Activated CD4-positive, alpha-beta T cell treated with anti-CD3 and anti-CD28 coated beads, Interleukin-2, Interleukin-4, amounts not matched to agents 100 ng/mL and 50 ng/mL, durations not matched to agents 16 hours and 8 hours (primary cell): ENCODE measurements at places on chromosomes 3 and 15.

- DNase-seq: no peak
These were observed 116.9 kb downstream of the DCLK3 start for GRCh38 chr3:36647423-36647853.

DNA sequence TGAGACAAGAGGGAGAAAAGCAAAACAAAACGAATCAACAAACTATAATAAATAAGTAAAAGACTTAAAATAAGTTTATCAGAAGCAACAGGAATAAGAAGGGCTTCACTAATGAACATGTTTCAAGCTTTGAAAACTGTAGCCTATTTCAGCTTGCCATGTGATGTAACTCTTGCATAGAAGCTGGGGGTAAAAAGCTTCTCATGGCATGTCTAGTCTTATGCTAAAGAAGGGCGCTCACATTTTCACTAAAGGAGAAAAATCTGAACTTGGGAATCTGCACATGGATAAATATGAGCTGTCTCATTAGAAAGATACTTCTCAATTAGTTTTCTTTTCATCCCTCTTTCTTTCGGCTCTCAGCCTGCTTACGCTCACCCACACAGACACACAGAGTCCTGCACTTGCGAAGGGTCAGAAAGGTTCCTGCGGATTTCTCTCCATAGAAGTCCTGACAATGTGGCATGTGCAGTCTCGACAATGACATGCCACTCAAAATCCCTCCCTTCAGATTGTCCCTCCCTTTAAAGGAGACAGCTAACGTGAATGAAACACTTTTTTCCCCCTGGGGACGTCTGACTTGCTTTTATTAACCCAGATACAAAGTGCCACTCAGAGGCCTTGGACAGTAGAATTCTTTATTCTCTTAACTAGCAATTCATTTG lies 568.9 kb upstream of the NR2F2 start:
- DNase-seq: no peak

GRCh38 chr3:151379083-151379734 lies 5.3 kb downstream of the P2RY12 start:
- DNase-seq: peak; percentile 4

DNA sequence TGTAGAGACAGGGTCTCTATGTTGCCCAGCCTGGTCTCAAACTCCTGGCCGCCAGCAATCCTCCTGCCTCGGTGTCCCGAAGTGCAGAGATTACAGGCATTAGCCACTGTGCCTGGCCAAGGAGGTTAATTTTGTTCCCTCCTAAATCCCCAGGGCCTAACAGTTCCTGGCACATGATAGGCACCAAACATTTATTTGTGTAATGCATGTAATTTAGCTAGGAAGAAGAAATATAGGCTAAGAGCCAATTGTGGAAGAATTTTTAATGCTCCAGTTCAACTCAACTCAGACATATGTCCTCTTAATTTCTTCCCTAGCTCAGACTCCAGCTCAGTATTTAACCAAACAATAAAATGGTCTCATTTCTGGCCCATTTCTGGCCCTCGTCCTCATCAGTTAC lies 7.7 kb upstream of the ZNF592 start:
- no peak for DNase-seq

DNA sequence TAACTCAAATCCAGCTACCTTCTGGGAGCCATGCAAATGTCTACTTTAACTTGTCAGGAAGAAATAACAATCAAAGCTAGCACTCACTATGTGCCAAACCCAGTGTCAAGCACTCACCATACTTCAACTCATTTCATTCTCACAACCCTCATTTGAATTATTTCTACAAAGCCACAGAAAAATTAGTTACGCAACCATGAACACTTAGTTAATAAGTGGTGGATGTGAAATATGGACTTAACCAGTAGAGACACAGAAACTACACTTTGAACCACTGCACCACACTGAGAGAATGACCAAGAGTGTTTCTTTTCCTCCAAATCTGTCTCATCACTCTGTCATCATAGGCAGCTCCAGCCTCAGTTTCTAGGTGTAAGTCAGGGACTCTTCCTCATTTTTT lies 91.0 kb upstream of the MBNL1 start:
- no peak for DNase-seq

DNA sequence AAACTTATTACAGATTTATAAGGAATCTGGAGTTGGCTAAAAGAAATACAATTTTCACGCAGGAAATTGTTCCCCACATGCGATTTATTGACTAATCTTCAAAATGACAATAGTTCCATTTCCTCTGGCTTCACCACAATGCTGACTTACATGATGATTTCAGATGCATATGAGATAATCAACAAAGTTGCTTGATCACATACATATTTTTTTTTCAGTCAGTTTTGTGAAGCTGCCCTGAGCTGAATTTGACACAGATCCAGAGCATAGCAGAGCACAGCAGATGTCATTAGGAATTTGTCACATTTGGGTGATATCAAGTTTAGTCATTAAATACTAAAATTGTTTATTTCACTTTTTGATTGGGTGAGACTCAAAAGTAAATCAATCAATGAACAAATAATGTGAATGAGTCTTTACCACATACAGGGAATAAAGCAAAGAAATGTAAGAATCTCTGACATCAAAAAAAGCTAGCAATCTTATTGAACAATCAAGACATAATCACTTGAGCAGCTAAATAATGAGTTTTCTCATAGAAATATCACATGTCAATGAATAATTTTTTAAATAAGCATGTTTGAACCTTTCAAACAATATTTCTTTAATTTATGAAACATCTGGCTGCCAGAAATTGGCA lies 18.3 kb downstream of the CPB1 start:
- no peak for DNase-seq

DNA sequence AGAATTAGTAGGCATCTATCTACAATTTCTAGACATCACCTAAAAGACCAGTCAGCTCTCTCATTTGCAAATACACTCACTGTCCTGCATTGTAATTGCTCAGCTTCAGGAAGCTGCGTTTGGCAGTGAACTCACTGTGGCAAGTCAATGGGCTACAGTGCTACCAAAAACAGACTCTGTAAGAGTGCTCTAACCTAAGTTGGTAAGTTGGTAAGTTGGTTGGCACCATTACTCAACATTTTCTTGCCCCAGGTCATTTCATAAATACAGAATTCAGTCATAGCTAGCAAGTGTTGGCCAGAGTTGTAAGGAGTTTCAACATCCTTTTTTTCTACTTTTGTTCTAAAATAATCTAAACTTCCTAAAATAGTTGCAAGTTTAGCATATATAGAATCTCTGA lies 466.3 kb downstream of the NAALADL2 start:
- no peak for DNase-seq

DNA sequence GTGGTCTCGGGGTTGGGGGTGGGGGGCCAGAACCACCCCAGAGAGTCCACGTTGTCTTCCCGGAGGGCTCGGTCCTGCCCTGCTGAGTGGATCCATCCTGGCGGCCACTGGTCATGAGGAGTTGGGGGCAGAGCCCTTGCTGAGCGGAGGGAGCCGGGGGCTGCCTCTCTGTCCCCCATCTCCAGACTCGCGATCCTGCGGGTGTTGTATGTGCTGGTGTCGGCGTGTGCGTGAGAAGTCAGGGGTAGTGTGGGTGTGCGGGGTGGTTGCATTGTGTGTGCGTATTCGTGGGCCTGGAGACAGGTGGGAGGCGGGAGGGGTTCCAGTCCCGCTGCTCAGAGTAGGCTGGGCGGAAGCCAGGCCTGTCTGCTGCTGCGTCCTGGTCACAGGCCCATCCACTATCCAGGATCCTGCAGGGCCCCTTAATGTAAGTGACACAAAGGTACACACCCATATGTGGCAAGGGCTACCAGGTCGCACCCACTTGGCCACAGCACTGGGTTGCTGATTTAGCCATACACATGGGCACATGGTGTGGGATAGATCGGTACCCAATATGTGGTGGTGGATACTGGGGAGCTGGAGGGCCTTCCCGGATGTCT lies 30.7 kb downstream of the NBEAL2 start:
- DNase-seq: no peak

DNA sequence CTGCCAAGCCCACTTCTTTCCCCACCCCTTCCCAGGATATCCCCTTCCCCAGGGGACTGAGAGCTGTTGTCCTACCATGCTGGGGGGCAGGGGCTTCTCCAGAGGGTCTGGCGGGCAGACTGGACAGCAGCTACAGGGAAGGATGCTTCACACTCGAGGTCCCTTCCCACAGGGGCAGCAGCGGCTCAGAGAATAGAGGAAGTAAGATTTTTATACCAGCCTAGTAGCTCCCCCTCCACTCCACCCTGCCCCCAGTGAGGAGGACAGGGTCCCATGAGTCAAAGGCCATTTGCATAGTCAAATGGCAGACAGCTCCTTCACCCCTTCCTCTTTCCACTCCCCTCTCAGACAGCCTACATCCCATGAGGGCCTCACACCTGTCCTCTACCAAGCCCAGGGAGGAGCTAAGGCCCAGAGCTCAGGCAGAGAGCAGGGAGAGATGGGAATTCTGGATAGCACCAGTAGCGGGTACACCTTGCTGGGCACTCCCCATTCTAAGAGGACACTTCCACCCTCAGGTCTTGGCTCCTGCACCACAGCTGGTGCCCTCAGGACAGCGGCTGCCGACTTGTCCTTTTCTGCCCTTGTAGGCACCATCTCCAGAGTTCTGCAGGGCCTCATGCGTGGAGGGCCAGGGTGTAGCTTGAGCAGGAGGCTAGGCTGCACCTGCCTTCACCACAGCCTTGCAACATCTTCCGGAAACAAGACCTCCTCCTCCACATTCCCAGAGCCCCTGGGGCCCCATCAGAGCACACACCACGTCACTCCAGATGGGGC lies at the start of gene TLR9:
TSS of gene TLR9 (minus strand) at position 194 of the 777 bp plus-strand sequence. CDS start at position 78, 116 bp downstream.
- DNase-seq: no peak

GRCh38 chr3:58722561-58722960 lies 56.0 kb upstream of the FAM3D start:
- DNase-seq: no peak

GRCh38 chr3:59809016-59809415 lies 759.2 kb upstream of the CFAP20DC start:
- no peak for DNase-seq

DNA sequence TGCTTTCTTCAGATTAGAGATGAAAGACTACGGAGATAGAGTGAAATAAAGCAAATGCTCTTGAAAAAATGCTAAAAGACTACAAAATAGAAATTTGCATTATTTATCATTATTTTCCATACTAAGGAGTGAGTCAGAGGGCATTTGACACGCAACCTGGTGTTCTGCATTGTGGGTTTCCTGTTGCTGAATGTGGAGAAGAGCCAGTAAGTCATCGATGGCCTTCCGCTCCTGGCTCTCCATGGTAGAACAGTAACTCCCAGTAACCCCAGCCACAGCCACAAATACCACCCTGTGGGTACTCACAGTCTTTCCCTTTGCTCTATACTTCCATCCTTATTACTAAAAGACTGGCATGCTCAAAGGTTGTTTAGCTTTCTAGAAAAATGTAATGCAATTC lies 61.5 kb downstream of the CGGBP1 start:
- peak; percentile 69 for DNase-seq

DNA sequence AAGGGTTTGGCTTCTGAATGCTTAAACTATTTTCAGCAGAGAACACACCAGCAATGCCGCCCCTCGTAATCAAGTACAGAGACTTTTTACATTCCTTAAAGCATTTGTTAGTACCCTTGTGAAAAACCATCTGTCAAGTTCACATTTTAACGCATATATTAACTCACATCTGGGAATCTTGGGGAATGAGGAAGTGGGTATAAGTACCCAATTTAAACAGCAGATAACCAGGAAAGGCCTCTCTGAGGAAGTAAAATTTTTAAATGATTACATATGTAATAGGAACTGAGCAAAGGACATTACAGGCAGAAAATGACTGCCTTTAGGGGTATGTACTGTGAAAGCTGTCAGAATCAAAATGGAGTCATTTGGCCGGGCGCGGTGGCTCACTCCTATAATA lies 12.8 kb upstream of the CFAP44 start:
- DNase-seq: no peak

DNA sequence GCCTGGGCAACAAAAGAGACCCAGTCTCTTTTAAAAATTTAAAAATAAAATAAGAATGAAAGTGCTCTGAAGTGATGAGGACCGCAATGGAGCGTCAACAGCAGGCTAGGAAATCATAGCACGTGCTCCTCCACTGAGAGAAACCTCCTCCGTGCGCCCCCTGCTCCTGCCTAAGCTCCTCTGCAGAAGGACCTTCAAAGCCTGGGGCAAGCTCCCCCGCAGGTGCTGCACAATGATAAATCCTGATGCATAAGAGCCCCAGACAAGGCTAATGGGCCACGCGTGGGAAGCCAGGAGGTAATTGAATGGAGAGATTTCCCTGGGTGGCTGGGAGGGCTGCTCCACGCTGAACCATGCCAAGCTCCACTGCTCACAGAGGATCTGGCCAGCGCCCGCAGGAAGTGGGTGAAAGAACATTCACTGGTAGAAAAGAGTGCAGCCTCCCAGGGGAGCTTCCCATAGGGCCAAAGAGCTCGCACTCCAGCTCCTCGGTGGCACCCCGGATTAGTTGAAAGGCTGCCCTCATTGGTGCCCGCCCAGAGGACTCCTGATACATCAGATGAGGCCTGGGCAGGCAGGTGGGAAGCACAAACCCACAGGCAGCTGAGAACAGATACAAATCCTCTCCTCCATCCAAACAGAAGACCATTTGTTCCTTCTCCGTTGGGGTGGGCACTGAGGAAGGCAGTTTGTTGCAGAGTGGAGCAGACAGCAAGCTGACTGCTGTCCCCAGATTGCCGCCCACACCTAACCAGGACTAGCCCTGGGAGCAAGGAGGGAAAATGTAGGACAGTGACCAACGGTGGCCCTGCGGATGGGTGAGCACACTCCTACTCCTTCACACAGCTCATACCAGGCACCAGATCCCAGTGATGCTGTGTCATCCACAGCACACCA lies 52.5 kb downstream of the CPN2 start:
- no peak for DNase-seq

DNA sequence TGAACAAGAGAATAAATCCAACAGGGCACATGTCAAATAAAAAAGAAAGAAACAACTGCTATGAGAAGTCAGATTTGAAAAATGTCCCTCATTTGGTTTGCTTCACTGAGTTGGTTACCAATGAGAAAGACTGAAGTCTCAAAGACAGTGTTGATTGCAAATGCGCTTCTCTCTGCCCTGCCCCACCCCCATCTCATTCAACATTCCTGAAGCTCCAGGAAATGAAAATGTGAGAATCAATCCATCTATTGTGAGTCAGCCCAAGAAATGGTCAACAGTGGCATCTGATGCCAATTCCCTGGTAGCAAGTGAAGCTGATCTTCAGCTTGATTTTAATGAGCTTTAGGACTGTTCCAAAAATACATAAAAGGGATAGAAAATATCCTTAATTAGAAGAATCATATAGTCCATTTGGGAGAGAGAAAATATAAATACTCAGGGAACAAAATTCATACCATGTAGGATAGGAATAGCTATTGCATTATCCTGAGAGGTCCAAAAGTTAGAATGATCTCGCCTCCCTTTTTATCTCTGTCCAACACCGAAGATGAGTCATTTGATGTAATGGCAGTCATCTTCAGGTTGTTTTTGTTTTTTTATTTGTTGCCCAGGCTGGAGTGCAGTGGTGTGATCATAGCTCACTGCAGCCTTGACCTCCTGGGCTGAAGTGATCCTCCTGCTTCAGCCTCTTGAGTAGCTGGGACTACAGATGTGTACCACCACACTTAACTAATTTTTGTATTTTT lies 200.3 kb upstream of the UMPS start:
- DNase-seq: no peak

- DNase-seq: peak; percentile 28
These were observed 43.0 kb upstream of the ATP2C1 start for GRCh38 chr3:130850843-130851242.

GRCh38 chr3:117928836-117929235 lies 1105.8 kb downstream of the IGSF11 start:
- DNase-seq: no peak
